ENCODE measurements at places on chromosomes 7 and 10.

DNA sequence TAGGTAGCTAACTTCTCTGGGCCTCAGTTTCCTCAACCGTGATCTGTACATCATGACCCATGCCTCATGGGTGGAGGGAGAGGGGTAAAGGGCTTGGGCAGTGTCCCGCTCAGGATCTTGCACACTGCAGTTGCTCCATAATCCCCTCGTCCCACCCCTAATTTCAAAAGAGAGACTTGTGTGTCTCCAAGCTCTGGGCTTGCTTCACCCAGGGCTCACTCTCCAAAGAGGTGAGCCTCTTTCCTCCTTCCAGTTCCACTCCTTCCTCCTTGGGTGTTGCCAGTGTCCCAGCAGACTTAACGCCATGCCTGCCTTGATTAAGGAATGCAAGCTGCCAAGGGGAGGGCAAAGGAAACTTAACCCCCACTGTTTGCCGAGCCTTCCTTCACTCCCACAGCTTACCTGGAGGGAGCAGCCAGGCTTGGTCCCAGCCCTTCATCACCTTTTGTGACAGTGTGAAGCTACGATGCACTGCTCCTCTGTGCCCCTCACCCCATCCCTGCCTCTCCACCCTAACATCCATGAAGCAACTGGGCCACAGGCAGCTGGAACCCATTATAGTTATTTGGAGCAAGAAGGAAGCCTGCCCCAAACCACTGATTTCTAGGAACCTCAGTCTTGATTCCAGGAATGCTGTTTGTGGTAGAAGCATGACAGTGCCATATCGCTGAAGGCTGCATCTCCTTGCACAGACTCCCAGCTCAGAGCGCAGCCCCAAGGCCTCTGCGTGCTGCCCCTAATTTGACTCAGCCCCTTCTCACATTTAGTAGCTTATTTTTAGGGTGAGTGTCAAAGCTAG is 363.3 kb downstream of the TNS3 start:
- no peak for DNase-seq

GRCh38 chr10:88347597-88348304 is 235.4 kb downstream of the RNLS start:
- DNase-seq: no peak

GRCh38 chr10:127919418-127920271 is 12.7 kb downstream of the PTPRE start:
- DNase-seq: no peak

- DNase-seq: no peak
These were observed 31.5 kb downstream of the CDNF start for GRCh38 chr10:14806318-14806717.

- DNase-seq: peak; percentile 21
These were observed 1.6 kb upstream of the RAMP3 start for GRCh38 chr7:45155941-45156340.

GRCh38 chr10:11058965-11059364 is 41.3 kb downstream of the CELF2 start:
- DNase-seq: no peak

- no peak for DNase-seq
These were observed 24.6 kb downstream of the NAMPT start for GRCh38 chr7:106260136-106260561.

GRCh38 chr10:90890347-90890746 is 18.6 kb downstream of the RPP30 start:
- DNase-seq: no peak

GRCh38 chr7:129118976-129119375 is 25.5 kb upstream of the TSPAN33 start:
- no peak for DNase-seq

- no peak for DNase-seq
These were observed 35.3 kb downstream of the INPP5F start for GRCh38 chr10:119761106-119761505.

DNA sequence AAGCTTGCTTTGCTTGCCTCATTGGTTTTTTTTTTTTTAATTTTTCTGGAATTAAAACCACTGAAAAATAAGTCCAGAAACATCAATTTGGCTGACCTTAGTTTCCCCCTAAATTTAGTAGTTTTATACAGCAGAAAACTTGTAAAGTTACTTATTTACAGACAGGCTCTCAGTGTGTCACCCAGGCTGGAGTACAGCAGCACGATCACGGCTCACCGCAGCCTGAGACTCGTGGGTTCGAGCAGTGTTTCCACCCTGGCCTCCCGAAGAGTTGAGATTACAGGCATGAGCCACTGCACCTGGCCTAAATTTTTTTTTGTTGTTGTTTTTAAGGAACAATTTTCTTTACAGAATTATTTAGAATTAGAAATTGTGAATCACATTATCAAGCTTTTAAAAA is 250.5 kb downstream of the SDK1 start:
- DNase-seq: no peak

DNA sequence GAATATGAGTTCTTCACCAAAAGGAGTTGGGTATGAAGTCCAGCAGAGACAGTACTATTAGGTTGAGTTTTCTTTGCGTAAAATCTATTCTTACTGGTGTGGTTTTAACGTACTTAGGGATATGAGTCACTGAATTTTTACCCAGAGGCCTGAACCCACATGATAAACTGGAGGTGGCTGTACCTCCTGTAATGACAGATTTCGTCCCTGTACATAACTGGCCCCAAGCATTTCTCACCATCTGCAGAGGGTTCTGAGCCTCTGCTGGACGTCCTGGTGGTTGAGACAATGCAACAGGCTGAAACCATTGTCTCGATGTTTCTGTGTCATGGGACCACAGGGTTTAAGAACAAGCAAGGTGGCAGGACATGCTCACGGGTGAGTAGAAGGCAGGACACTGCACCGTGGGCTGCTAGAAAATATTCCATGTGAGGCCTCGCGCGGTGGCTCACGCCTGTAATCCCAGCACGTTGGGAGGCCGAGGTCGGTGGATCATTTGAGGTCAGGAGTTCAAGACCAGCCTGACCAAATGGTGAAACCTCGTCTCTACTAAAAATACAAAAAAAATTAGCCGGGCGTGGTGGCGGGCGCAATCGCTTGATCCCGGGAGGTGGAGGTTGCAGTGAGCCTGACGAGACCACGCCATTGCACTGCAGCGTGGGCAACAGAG is 233.9 kb downstream of the DNAJB6 start:
- no peak for DNase-seq

- DNase-seq: no peak
These were observed 319.9 kb upstream of the COBL start for GRCh38 chr7:51636503-51636902.

- no peak for DNase-seq
These were observed 164.7 kb upstream of the PLXDC2 start for GRCh38 chr10:19651549-19651948.

DNA sequence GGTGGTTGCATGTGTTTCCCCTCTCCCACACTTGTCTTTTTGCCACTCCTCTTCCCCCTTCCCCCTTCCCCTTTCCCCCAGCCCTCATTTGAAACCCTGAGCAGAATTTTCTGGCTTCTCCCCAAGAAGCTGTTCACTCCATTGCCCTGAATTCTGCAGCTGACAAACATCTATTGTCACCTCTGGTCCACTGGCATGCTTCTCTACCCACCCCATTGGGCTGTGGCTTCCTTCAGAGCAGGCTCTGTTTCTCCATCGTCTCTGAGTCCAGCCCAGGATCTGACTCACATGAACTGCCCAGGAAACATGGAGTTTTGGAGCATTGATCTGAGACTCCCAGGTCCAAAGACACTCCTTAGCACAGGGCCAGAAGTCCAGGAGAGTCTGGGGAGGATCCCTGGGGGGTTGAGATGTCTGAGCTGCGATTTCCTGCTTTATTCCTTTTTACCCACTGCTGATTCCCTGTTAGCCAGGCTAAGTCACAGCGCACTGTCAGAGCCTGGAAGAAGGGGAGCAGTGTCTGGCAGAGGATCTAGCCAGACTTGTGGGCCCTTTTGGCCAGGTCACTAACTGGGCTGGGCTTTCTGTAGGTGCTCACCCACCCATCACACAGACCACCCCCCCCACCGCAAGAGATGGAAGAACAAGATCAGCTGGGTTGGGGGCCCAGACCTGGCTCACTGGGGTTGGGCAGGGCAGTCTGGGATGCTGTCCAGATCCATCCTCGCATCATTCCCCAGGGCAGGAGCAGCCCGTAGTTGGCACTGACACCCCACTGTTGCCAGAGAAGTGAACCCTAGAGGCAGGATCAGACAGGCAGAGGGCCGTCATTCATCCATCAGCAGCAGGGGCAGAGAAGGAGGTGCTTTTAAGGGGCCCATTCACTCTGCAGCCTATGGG is 3.5 kb downstream of the CHAT start:
- peak; percentile 12 for DNase-seq

DNA sequence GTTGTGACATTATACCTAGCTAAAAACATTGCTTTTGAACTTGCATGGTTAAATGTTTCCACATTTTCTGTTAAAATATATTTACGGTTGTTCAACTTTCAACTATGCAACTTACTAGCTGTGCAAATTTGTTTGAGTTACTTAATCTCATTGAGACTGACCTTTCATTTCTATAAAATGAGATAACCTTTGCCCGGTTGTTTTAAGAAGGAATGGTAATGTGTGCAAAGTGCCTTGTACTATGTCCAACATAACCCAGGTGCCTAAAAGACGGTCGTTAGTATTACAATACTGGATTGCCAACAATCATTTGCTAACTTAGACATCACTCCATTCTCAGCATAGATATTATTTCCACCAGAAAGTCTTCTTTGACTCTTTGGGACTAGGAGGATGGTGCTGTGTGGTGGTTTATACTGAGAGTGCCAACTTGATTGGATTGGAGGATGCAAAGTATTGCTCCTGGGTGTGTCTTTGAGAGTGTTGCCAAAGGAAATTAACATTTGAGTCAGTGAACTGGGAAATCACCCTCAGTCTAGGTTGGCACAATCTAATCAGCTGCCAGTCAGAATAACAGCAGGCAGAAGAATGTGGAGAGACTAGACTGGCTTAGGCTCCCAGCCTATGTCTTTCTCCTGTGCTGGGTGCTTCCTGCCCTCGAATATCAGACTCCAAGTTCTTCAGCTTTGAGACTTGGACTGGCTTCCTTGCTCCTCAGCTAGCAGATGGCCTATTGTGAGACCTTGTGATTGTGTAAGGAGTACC is 85.2 kb upstream of the PDSS1 start:
- DNase-seq: no peak

DNA sequence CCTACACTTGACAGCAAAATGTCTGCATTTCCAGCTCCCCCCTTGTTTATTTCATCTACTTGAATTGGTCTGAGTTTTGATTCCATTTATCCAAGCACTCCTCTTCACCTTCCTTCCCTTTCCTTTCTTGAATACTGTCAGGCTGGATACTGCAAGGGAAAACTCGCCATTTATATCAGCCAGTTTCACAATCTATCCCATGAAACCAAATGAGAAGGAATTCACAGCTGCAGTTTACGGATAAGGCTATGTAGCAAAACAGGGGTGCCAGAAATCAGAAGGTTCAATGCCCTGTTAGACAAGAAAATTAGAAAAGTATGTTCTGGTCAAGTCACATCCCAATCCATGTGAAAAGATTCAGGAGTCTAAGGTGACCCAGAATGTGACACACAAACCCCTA is 28.1 kb downstream of the CCDC6 start:
- no peak for DNase-seq

GRCh38 chr10:71413581-71413980 is 16.9 kb downstream of the CDH23 start:
- no peak for DNase-seq

DNA sequence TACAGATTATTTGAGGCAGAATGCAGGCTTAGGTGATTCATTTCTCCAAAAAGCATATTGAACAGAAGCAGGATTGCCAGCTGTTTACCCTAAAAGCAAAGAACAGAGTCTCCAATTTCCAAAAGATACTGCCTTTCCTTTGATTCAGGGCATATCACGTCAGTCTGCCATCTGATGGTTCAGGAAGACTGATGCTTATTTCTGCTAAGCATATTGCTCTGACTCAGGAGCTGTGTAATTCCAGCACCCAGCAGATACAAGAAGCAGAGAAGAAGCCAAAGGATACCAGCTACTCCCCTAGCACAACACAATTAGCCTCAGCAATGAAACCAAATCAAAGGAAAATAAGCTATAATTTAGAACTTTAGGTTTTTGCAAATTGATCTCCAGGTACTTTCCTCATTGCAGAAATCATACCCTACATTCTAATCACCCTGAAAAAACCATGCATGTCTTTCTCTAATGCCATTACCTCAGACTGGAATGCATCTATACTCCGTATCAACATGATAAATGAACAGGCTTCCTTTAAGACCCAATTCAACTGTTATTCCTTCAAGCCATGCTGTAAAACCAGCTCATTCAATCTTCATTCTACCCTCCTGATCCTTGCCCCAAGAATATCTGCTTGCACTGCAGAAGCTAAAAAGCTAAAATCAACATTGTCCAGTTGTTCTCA is 55.1 kb downstream of the ABI1 start:
- DNase-seq: no peak

DNA sequence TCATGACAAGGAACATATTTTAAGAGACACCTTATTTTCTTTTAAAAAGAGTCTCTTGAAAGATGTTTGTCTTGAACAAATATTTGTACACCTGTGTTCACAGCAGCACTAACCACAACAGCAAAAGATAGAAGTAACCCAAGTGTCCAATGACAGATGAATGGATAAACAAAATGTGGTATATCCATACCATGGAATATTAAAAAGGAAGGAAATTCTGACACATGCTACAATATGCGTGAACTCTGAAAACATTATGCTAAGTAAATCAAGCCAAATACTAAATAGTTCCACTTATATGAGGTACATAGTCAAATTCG is 17.8 kb downstream of the SGMS1 start:
- DNase-seq: no peak

GRCh38 chr7:73900286-73900685 is 39.3 kb downstream of the TMEM270 start:
- no peak for DNase-seq

- no peak for DNase-seq
These were observed 43.4 kb downstream of the EBLN1 start for GRCh38 chr10:22174442-22174841.

GRCh38 chr7:75628055-75628454 is 110.7 kb downstream of the HIP1 start:
- DNase-seq: no peak

- DNase-seq: no peak
These were observed 30.1 kb upstream of the POT1 start for GRCh38 chr7:124959676-124960075.

GRCh38 chr10:113788604-113789083 is 37.2 kb downstream of the PLEKHS1 start:
- DNase-seq: no peak

- DNase-seq: peak; percentile 55
These were observed 11.6 kb upstream of the FFAR4 start for GRCh38 chr10:93554760-93555432.

- no peak for DNase-seq
These were observed 177.7 kb downstream of the SLC25A13 start for GRCh38 chr7:96144260-96144526.

- DNase-seq: peak; percentile 9
These were observed 141.4 kb downstream of the ARHGAP22 start for GRCh38 chr10:48463318-48464003.

- DNase-seq: no peak
These were observed 34.2 kb downstream of the PDGFA start for GRCh38 chr7:485188-486081.

GRCh38 chr10:92573798-92574547 is at the start of gene IDE:
Gene IDE, minus strand, starts transcription at chr10:92574093. Its CDS starts 74 bp downstream, at chr10:92574019.
- DNase-seq: peak; percentile 86

- DNase-seq: no peak
These were observed 14.7 kb upstream of the INA start for GRCh38 chr10:103262229-103262628.

GRCh38 chr10:60565492-60565891 is 175.8 kb upstream of the ANK3 start:
- DNase-seq: no peak

GRCh38 chr10:29636178-29636577 is 1.4 kb upstream of the SVIL start:
- DNase-seq: no peak

Data from activated CD4-positive, CD25-positive, alpha-beta regulatory T cell treated with anti-CD3 and anti-CD28 coated beads, Interleukin-2, amount 50 U/mL, for 72 hours (primary cell).